CD4-positive, alpha-beta memory T cell (primary cell): ENCODE measurements at places on chromosomes 4 and X.

GRCh38 chrX:29478336-29479069 is 736.9 kb upstream of the MAGEB2 start:
- no peak for DNase-seq

GRCh38 chr4:144310535-144310934 is 170.0 kb upstream of the GYPA start:
- DNase-seq, result no peak

DNA sequence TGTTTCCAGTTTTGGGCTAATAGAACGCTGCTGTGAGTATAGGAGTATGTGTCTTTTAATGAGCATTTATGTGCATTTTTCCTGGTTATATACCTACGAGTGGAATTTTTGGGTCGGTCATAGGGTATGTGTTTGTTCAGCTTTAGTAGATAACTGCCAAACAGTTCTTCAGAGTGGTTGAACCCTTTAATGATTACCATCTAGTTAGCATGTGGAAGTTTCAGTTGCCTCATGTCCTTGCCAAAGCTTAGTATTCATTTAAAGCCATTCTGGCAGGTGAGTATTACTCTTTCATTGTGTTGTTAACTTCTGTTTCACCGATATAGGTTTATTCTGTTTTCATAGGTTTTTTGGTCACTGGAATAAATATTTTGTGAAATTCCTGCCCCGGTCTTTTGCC is 229.1 kb downstream of the ARHGAP10 start:
- DNase-seq, result no peak

DNA sequence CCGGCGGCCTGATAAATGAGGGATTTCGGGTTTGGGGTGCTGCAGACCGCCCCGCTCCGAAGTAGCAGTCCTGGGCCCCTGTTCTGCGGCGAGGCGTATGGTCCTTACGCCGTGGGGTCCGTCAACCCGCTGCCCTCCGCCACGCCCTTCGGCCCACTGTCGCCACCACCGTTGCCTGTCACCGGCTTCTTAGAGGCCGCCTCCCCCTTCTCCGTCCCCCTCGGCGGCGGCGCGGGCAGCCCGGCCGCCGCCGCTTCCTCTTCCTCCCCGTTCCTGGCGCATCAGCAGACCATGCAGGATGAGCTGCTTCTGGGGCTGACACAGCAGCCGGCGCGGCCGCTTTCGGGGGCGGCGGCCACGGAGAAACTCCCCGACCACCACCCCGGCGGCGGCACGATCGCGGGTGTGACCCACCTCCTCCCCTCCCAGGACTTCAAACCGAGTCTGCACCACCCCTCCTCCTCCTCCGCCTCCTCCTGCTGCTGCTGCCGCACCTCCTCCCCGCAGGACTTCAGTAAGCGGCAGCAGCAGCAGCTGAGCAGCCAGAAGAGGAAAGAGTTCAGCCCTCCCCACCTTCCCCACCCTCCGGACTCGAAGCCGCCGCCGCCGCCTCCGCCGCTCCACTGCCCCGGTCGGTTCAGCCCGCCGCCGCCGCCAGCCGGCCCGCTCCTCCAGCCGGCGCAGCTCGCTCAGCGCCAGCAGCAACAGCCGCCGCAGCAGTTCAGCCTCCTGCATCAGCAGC is 549 bp downstream of the CPEB2 start:
- DNase-seq, result peak; percentile 82

DNA sequence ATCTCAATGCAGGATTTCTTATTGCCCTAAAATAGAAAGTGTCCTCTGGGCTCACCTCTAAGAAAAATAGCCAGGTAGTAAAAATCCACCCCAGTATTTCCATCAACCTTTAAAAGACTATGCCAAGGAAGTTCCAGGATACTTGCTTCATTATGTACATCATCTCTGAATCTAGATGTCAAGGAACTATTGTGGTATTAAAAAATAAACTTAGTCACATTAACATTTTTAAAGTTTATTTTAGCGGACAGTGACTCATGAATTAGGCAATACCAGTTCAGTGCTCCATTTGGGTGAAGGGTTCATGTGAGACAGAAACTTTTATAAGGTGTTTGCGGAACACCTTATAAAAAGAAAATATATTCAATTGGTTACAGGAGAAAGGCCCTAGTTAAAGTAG is 209.2 kb downstream of the ADAM29 start:
- no peak for DNase-seq

GRCh38 chr4:145217349-145217748 is 37.0 kb upstream of the OTUD4 start:
- no peak for DNase-seq

DNA sequence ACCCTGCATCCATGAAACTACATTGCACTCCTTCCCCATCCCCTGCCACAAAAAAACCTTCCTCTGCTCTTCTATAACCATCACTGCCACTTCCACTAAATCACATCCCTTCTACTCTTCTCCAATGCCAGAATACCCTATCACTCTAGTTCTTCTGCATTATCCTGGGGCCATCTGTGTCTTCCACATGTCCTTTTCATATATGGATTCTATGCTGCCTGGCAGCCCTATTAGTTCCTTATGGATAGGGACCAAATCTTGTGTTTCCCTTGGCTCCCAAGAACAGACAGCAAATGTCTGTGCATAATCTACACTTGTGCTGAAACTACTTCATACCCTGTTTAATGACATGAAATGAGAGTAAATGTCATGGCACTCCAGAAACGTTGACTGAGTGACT is 68.0 kb downstream of the LHFPL1 start:
- DNase-seq, result no peak

DNA sequence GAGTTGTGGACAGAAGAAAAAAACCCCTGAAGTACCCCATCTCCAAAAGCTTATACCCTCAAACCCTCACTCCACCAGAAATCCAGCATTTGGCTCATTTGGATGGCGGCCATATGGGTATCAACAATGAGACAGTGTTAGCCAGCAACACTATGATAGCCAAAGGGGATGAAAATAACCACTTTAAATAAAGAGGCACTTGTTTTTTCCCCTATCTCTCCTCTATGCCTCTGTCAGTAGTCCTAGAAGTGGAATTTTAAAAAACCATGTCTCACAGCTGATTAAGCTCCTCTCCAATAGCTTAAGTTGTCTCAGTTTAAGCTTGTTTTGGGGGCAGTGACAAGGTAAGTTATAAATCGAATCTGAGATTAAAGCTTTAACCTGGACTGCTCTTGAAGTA is 124.0 kb downstream of the MOSPD2 start:
- no peak for DNase-seq

DNA sequence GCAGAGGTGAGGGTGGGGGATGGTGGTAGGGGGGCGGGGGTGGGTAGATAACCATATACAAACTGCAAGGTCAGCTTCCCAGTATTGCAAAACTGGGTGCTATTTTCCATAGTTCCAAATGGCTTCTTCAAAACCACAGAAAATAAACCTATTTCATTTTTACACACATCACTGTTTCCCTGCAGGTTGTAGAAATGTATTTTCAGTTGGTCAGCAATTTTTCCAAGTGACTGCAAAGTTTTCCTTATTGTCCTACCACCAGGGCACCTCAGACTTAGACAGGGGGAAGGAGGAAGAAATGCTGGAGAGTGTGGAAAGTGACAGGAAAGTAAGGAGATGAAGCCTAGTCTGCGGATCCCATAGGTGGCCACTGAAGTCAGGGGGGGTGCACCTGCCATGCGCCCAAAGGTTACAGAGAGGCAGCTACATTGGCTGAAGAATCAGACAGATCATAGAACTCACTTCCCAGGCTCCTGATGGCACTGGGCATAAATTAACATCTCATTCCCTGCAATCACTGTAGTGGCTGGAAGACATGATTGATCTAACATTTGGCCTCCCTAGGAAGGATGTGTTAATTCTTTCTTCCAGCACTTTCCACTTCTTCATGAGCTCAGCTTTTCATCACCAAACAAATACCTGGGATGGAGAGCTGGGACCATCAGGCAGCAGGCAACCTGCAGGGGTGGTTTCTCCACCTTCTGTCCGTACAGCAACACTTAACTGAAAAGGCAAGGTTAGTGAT is 402.0 kb downstream of the HNRNPD start:
- no peak for DNase-seq

DNA sequence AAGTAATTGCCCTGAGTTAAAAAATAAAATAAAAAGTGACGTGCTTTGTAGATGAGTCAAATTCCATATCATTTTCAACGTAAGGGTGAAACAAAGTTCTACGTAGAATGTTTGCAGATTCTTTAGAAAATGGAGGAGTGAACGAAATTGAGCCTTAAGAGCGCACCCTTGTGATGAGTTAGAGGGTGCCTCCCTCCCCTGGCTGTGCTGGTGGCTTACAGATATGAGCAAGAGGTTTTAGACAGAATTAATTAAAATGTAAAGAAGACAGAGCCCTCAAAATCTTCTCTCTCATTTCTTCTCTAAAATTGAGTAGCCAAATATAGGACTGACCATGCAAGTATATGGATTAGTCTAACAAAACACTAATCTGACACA is 30.2 kb upstream of the LGI2 start:
- DNase-seq, result no peak

DNA sequence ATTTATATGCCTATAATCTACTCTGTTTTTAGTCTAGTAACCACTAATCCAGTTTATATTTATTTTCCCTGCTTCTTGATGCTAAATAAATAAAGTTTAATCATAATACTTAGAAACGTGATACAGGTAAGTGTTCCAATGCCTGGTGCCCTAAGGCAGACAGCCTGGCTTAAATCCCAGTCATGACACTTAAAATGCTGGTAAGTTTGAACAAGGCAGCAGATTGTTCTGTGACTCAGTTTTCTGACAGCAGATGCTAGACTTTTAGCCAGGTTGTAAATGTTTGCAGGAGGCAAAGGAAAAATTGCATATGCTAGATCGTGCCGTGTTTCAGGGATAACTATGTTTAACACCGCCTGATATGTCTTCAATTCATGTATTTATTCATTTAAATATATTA is 2661.6 kb downstream of the PCDH7 start:
- DNase-seq, result no peak

DNA sequence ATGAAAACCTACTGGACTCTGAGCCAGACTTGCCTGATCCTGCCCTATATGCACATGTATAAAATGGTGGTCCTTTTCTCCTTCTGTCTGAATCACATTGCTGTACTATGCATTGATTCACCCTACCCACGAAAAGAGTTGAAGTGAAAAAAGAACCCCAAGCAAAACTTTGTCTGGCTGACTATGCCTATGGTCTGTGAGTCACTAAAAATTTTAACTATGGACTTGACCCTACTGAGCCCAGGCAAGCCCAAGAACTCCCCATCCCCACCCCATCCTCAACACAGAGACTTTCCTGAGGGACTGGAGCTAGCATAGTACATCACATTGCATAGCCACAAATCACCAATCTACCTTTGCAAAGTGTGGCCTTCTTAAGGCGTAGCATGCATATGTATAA is 116.6 kb upstream of the TENM3 start:
- DNase-seq, result no peak
